ENCODE measurements at places on chromosomes 2 and 18.

- DNase-seq = no peak
Observed at GRCh38 chr2:48668992-48669391, 51.3 kb downstream of the GTF2A1L start.

DNA sequence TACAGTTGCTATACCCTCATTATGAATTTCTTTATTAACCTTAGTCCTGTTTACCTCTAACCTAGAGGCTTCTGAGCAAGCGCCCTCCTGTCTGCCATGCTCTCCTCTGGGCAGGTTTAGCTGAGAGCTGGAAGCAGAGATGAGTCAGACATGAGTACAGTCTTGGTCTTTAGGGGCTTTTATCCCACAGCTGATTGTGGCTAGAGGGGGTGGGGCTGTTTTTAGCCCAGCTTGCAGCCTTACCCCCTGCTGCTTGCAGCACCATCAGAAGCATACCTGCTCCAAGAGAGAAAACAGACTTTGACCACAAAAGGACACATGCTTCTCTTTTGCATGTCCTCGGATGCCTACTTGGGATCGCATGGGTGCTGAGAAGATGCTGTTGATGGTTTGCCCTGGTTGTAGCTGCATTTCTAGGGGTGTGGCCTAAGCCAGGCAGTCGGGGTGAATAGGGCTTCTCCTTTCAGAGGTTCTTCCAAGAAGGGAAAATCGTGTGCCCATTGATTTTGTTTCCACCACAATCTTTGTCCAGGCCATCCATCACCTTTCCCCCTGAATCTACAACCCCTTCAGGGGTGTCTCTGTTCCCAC is 115.0 kb upstream of the LGALSL start:
- no peak for DNase-seq

DNA sequence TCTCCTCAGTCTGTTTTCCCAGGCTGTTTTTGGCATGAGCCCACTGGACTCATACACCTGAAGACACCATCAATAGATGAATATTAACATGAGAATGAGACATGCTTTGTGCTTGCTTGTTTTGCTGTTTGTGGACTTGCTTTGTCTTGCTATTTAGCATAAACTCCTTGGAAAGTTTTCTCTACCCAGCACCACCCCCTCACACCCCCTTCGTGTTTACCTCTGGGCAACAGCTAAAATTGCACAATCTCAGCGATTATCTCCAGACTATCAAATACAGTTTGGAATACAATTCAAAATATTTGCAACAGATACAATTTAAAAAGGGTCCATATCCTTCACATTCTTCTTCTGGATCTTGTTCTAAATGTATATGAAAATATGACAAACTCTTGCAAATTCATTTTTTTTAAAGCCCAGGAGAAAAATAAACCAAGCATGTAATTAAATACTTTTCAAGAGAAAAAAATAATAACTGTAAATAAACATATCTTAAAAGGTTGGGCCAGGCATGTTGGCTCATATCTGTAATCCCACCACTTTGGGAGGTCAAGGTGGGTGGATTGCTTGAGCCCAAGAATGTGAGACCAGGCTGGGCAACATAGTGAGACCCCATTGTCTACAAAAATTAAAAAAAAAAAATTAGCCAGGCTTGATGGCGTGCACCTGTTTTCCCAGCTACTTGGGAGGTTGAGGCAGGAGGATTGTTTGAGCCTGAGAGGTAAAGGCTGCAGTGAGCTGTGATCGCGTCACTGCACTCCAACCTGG is 32.3 kb upstream of the PMAIP1 start:
- DNase-seq = no peak

GRCh38 chr2:115569547-115569946 is 1127.1 kb downstream of the DPP10 start:
- no peak for DNase-seq

- no peak for DNase-seq
Observed at GRCh38 chr2:31812051-31812798, 198.6 kb downstream of the MEMO1 start.

GRCh38 chr2:10439971-10440370 is 8.2 kb downstream of the ODC1 start:
- DNase-seq = no peak

GRCh38 chr18:58005011-58005410 is 39.0 kb upstream of the NEDD4L start:
- DNase-seq = peak; percentile 10

DNA sequence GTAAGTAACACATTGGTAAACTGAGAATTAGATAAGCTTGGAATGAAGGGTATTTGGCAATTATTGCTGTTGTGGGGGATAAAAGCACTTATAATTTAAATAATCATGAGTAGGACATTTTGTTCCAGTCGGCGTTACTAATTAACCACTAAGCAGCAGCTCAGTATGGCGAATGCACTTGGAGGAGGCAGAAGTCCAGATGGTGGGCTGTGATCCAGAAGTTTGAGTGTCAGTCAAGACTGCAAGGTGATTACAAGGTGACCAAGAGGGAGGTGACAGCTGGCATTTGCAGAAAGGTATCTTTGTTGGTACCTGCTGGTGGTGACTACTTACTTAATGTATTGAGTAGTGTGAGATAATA is 643.6 kb upstream of the FAM98A start:
- DNase-seq = no peak

Measured in HS-5 (cell line).